ENCODE measurements at places on chromosomes 6 and 20.

DNA sequence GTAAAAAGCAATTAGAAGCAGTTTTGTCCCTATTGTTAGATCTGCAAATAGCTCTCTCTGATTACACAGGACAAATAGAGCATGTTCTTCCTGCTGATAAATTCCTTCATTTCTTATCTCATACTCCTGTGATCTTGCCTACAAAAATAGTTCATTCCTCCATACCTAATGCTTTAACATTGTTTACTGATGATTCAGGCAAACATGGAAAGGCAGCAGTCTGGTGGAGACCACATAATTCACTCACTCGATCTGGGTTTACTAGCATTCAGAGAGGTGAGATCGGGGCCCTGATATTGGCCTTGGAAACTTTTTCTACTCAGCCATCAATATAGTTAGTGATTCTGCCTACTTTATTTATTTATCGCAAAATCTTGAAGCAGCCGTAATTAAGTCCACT is 20.2 kb downstream of the HLA-DPA1 start:
- DNase-seq = no peak

- no peak for DNase-seq
Observed at GRCh38 chr20:57244627-57245214, 21.7 kb downstream of the BMP7 start.

GRCh38 chr6:9398767-9399373 is 963.5 kb upstream of the SLC35B3 start:
- DNase-seq = no peak

DNA sequence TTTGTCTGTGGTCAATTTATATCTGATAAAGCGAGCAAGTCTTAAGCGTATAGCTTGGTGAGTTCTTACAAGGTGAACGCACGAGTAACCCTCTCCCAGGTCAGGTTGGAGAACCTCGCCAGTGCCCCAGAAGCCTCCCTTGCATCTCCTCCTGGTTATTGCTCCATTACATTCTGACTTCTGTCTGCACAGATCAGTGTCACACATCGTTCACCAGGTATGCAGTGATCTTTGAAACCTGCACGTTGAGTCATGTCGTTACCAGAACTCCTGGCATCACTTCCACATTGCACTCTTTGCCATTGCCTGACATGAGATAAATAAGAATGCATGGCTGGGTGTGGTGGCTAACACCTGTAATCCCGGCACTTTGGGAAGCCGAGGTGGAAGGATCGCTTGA is 44.2 kb downstream of the AKAP12 start:
- DNase-seq = no peak

GRCh38 chr6:24489881-24490280 is 503 bp upstream of the GPLD1 start:
- peak; percentile 12 for DNase-seq

- no peak for DNase-seq
Observed at GRCh38 chr6:34810936-34811632, 19.2 kb downstream of the BLTP3A start.

DNA sequence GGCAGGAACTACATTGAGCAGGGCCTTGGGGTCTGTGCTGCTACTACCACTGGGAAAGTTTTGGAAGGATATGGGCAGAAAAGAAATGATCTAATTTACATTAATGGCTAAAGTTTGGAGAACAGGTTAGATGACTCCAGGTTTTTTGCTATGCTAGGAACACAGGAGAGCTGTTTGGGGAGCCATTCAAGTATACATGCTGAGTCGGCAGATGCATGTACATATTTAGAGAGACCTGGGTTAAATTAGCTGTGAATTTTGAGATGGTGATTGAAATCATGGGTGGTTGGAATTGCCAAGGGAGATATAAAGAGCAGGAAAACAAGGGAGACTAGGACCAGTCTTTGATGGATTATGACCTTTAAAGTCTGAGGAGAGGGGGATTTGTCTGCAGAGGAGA is 113.1 kb upstream of the BACH2 start:
- no peak for DNase-seq

DNA sequence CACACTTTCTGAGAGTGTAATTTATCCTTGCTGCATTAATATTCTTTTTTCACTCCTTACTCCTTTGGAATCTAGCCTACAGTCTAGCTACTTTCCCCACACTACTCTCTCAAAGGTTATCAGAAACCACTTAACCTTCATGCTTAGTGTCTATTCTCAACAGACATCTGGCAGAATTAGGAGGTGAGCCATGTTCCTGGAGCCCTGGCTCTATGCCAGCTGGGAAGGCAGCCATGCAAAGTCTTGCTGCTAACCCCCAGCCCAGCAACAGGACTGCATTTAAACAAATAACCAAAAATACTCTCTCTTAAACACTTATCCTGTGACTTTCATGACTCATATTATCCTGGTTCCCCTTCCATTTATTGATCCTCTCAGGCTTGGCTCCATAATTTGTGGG is 260.2 kb downstream of the BCKDHB start:
- DNase-seq = no peak

DNA sequence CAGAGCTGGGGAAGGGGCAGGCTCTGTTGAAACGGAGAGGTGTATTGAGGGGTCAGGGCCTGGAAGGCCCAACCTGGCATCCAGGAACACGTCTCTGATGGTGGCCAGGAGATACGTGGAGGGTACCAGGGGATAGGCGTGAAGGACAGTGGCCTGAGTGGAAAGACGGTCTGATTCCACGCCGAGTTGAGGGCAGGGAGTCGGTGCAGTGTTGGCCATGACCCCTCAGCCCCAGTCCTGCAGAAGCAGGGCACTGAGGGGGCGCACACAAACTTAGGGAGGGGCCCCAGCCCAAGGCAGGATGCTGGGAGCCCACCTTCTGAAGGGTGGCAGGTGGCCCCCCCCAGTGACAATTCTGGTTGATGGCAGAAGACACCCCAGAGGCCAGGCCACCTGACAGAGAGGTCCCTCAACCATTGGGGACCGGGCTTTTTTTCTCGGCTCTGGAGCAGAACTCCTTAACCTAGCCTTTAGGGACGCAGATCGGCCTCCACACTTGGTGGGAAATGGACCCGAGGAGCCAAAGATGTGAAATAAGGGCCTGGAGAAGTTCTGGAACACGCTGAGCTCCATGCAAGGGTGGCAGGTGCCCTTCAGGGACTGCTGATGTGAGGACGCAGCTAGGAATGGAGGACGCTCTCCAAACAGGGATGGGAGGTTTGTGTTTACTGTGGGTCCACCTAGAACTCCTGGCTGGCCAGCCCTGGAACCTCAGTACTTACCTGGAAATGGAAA is 91.0 kb downstream of the TMEM242 start:
- no peak for DNase-seq

- DNase-seq = no peak
Observed at GRCh38 chr6:94956910-94957309, 620.4 kb upstream of the MANEA start.

- no peak for DNase-seq
Observed at GRCh38 chr6:154247119-154247861, 109.3 kb downstream of the IPCEF1 start.

DNA sequence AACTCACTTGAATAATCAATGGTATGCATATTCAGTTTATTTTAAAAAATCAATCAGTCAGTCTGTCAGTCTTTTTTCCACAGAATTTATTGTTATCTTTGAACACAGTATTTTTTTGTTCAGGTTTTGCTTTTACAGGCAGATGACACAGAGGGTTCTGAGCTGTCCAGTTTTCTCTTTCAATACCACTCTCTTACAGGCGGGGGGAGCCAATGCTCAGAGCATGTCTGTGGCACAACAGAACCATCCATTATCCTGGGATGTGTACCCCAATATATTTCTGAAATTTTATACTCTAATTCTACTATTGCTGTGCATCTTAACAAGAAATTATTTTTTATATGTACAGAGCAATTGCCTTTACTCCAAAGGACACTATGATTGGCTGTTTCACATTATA is 21.2 kb downstream of the ROS1 start:
- DNase-seq = no peak

GRCh38 chr20:19880256-19881079 is 122.4 kb downstream of the RIN2 start:
- no peak for DNase-seq

DNA sequence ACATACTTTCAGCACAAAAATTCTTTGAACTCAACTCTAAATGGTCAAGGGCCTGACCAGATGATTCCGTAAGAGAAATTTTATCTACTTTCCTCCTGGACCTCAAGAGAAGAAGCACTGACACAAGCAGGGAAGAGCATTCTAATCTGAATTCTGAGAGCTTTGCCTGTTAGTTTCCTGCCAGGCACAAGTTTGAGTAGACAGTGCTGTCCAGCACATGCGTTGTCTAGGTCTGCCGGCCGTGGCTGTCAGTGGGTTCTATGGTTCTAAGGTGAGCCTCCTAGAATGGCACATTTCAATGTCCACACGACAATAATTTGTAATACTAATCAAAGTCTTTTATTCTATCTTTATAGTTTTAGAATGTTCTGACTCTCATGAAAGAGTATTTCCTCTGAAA is 91.9 kb downstream of the RFPL4B start:
- DNase-seq = no peak

- no peak for DNase-seq
Observed at GRCh38 chr6:16324606-16325225, 86.3 kb downstream of the GMPR start.

GRCh38 chr6:34176261-34177031 is 30.6 kb upstream of the GRM4 start:
- no peak for DNase-seq

DNA sequence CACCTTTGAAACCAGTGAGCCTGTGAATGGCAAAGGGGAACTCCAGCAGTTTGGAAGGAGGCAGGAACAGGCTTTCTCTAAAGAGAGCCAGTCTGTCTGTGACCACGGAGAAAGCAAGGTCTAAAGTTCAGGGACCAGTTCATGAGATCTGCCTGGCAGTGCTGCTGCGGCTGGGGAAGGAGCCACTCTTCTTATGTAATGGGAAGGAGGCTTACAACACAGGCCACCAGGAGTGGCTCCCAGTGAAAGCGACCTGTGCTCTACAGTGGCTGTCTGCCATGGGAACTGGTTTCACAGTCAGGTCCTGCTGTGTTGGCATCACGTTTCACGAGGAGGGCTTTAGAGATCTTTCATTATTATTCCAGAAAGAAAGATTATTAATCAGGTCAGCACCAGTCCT is 291.9 kb upstream of the PRDM1 start:
- DNase-seq = no peak

GRCh38 chr20:63377256-63377941 is 16.2 kb upstream of the CHRNA4 start:
- DNase-seq = no peak

DNA sequence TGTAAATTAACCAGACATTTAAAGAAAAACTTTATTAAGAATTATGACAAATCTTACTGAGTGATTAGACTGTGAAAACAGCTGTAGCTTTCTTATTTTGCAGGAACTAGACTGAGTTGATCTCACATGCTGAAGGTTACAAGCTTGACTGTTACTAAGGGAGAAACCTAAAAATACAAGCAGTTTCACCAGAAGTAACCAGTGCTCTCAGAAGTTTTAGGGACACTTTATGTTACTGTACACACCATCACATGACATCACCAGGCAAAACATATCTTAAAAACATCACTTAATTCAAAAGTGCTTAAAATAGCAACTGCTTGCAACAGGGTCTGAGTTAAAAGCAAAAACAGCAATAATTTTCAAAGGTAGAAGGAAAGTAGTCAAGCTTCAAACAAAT is 5.4 kb downstream of the FBXO30 start:
- no peak for DNase-seq

DNA sequence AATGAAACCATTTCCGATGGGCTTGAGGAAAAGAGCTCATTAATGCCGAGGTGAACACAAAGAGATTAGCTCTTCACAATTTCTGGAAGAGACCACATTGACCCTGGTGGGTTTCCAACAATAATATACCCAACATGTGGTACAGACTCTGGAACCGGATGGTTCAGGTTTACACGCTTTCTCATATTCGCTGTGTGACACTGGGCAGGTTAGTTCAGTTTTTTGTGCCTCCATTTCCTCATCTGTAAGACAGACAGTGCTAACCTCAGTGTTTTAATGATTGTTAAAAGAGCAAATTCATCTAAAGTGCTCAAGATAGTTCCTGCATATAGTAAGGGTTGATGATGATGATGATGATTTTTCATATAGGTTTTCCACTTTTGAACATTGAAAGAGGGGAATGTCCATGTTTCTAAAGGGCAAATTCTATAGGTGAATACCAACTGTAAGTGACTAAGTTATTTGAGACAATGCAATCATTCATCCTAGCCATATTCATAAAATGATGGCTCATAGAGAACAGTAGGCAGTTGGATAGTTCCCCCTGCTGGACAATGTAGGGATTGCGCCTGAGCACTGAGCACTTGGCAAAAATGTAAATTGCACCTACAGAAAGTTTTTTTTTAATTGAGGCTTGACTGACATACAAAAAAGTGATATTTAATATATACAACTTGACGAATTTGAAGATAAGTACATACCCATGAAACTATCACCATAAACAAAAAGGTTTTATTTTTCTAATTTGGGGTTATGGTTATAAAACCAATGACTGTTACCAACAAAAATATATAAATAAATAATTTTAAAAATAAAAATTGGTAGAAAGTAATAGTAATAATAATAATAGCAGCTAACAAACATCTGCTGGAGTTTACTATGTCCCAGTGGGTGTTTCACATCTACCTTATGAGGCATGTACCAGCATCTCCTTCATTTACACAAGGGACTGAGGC is 2.1 kb upstream of the PERP start:
- DNase-seq = peak; percentile 32

DNA sequence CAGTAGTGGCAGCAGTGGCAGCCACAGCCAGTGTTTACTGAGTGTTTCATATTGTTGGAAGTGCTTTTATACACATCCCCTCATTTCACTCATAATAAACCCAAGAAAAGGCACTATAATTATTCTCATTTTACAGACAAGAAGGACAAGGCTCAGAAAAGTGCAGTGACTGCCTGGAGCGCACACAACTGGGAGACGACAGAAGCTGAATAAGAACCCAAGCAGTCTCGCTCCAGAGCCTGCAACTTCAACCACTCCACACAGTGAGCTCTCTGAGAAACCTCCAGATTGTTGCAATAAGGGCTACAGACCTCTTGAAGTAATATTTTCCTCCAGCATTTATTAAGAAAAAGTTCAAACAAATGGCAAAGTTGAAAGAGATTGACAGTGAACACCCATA is 76.9 kb downstream of the PLCG1 start:
- no peak for DNase-seq
